ENCODE measurements at places on chromosomes 5 and 9.

- DNase-seq, result no peak
Observed at GRCh38 chr5:180557217-180557809, 34.0 kb downstream of the SCGB3A1 start.

DNA sequence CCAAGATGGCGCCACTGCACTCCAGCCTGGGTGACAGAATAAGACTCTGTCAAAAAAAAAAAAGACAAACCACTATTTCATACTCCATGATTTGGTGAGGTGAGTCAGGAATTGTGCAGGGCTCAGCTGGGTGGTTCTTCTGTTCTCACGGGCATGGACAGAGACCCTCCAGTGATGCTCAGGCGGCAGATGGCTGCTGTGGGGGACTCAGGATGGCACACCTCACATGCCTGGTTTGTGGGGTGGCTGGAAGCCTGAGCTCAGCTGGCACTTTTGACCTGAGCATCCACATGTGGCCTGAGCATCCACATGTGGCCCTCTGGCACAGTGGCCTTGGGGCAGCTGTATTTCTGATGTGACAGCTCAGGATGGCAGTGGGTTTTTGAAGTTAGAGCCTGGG is 217.2 kb downstream of the IRX2 start:
- DNase-seq, result no peak

- no peak for DNase-seq
Observed at GRCh38 chr5:14204011-14204670, 61.0 kb downstream of the TRIO start.

- no peak for DNase-seq
Observed at GRCh38 chr5:98110791-98111190, 662.7 kb upstream of the RGMB start.

- no peak for DNase-seq
Observed at GRCh38 chr5:39518516-39518915, 93.7 kb upstream of the DAB2 start.

DNA sequence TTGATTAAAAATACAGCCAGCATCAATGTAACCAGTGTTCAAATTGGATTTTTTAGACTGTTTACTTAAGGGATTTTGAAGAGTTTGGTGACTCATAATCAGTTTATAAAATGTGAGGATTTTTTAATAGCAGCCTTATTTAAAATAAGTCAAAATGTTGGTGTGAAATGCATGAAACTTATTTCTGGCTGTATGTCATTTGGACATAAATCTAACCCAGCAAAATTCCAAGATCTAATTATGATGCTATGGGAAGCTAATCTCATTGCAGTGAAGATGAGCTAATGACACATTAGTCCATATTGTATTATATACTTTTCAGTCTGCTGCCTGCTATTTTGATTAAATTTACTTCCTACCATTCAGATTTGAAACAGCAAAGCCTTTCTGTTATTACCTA is 140.3 kb downstream of the AOPEP start:
- DNase-seq, result no peak
